Gastroesophageal sphincter (tissue), 4 donors: ENCODE measurements at places on chromosomes 11 and 22.

DNA sequence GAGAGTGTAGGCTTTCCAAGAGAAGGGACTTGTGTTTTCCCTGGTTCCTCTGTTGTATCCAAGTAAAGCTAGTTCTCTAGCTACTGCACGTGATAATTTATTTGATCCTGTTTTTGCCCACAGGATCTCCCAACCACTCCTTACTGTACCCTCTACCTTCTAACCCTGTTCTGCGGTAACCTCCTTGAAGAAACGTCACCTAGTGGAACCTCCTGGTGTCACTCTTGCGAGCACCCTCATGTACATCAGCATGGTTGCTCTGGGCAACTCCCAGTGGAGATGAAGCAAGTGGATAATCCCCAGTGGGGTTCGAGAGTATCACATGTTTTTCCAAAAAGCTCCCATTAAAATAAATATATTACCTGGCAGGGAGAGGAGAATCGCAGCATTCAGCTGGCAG lies 108.9 kb upstream of the CLMP start:
- no peak for ATAC-seq

DNA sequence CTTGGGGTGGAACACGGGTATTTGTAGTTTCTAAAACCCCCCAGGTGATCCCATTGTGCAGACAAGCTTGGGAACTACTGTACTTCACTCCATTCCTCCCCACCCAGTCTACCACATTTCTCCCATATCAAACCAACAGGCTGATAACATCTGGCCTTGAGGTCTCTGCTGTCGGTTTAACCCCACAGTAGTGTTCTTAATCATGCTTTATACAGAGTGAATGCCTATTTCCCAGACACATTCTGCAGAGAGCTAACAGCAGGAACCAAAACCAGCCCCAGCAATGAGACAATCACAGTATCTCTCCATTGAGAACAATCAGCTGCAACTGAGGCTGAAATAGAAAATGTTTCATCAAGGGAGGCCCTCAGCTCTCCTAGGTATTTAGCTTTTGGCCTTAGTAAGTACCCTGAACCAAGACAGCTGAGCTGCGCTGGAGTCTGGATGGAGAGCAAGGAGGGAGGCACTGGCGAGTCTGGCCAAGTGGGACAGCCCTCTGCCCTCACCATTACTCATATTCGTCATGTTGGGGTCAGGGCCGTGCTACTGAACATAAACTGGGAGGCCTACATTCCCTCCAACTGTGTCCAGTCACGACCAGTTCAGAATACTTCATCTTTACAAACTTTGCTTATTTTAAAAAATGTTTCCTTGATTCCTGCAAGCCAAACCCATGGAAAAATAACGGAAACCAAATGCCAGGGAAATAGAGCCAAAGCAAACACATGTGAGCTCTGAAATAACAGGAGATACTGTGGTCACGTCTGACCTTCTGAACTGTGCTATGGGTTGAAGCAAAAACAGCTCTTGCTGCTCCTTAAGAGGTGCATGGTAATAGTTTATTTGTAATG lies 81.0 kb downstream of the CCDC34 start:
- ATAC-seq: peak; percentile 74

DNA sequence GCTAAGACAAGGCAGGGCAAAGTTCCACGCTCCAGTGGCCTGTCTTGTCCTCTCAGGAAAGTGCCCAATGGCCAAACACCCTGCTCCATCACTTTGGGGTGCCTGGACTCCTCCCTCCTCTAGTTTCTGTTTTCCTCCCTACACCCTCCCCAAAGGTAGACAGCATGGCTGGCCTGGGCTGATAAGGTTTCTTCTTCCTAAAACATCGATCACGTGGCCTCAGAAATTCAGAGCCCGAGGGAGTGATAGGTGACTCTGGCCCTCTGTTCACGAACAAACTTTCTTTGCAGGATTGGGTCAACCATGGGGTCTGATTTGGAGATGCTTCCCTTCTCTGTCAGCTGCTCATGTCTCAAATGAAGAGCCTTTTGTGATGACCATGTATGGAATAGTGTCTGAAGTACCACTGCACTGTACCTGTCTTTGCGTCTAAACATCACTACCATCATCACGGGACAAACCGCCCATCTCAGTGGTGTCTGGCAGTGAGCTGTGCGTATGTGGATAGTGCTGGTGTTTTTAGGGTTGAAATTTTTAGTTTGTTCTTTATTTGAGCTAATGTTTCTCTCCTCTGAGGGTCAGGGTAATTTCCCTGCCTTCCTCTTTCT lies 6.1 kb downstream of the MICAL2 start:
- no peak for ATAC-seq

DNA sequence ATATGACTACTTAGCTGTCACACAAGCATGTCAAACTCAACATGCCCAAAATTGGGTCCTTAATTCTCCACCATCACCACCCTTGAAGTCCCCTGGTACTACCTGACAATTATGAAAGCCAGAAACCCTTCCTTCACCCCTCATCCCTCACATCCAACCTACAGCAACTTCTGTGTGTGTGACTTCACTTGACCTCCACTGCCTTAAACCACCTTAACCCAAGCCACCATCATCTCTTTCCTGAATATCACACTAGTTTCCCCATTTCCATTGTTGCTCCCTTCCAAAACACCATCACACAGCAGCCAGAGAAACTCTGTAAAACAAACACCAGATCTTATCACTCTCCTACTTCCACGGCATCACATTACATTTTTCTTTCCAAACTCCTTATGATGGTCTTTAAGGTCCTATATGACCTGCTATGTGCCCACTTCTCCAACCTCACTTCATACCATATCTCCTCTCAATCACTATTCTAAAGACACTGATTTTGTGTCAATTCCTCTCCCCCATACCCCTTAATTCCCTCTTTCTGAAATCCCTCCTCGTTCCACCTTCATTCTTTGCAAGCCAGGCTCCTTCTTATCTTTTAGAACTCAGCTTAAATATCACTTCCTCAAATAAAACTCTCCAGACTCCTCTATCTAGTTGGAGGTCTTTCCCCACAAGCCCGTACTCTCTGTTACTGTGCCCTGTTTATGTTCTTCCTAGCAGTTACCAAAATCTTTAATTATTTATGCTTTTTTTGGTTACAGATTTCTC lies 124.9 kb downstream of the RBFOX2 start:
- no peak for ATAC-seq

DNA sequence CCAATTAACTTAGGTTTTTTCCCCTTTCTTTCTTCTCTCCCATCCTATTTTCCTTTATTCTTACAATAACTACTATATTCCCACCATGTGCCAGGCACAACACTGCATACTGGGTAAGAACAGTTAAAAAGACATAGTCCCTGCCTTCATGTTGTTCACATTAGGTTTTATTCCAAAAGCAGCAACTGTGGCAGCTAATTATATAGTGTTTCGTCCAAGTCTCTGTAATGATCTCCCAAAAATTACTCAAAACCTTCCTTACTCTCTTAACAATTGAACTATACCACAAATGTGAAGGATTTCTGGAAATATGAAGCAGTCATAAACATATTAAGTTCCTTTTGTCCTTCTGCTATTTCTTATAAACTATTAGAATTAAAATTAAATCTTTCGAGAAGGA lies 184.1 kb upstream of the C11orf58 start:
- no peak for ATAC-seq

DNA sequence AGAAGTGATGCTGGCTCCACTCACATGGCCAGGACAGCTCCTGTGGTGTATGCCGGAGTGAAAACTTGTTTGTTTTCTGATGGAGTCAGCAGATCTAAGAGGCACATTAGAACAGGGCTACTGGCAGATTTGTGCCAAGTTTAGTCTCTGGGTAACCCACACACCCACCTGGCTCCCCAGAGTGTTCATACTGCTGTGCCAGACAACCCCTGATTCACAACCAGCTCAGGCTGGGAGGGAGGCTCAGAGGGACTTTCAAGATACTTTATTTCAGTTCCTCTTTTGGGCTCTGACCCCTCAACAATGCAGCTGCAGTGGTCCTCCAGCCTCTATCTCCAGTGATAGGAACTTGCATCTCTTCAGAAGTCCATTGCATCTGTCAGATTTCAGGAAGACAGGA lies 8.5 kb downstream of the NTM start:
- no peak for ATAC-seq

DNA sequence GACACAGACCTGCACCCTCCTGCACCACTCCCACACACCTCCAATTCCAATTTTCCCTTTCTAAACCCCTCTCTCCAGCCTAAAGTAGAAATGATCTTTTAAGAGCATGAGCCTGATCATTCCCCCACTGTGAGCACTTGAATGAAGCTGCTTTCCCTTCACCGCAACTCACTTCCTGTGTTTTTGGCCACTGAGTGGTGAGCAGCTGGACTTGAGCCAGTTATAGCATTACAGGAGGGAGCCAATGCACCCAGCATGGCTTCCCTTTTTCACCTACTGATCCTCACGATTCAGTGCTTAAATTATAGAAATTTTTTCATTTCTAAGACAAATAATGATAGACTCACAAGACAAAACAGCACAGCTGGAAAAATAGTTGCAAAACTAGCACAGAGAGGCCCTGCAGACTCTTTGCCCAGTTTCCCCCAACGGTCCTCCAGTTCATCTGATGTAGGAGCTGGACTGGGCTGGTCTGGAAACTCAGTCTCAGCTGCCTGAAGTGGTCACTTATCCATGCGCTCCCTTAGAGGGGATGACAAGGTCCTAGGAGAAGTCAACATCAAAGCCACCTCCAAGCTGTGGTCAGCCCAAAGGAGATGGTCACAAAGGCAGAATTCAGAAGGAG lies 9.7 kb upstream of the APOL4 start:
- no peak for ATAC-seq

DNA sequence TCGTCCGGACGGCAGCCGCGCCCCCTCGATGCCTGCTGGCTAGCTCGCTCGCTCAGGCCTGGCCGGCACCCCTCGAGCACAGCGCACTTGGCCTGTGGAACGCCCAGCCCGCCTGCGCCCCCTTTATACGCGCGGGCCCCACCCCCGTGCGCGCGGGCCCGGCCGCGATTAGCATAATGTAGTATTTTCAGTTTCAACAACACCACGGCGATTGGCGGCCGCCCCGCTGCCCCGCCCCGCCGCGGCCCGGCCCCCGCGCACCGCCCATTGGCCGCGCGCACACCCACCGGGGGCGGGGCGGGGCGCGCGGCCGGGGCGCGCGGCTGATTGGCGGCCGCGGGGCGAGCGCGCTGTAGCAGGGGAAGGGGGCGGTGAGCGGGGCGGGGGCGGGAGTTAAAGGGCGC lies at the start of gene CDKN1C:
Gene CDKN1C, minus strand, starts transcription at position 98 of the 404 bp plus-strand sequence. CDS start 319 bp downstream, outside the sequence.
- ATAC-seq: peak; percentile 83

- no peak for ATAC-seq
These were observed 934 bp upstream of the TMEM132A start for GRCh38 chr11:60923326-60923725.

DNA sequence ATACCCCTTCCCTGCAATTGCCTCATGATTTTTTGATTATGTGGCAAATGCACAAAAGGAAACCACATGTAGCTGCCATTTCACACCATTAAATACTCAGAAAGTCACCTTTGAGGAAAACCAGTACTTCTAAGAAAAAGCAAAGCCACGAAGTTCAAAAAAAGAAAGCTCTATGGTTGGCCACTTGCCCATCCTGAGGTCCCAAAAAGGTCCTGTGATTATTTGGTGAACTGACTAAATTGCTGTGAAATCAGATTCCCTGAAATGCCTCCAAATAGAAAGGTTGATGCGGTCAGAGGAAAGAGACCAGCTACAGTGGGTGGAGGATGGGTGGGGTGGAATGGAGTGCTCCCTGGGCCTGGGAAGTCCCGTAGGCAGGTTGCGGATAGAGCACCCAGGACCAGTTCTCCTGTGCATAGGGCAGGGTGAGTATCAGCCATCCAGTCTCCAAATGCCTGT lies 26.9 kb downstream of the MRPL16 start:
- no peak for ATAC-seq

DNA sequence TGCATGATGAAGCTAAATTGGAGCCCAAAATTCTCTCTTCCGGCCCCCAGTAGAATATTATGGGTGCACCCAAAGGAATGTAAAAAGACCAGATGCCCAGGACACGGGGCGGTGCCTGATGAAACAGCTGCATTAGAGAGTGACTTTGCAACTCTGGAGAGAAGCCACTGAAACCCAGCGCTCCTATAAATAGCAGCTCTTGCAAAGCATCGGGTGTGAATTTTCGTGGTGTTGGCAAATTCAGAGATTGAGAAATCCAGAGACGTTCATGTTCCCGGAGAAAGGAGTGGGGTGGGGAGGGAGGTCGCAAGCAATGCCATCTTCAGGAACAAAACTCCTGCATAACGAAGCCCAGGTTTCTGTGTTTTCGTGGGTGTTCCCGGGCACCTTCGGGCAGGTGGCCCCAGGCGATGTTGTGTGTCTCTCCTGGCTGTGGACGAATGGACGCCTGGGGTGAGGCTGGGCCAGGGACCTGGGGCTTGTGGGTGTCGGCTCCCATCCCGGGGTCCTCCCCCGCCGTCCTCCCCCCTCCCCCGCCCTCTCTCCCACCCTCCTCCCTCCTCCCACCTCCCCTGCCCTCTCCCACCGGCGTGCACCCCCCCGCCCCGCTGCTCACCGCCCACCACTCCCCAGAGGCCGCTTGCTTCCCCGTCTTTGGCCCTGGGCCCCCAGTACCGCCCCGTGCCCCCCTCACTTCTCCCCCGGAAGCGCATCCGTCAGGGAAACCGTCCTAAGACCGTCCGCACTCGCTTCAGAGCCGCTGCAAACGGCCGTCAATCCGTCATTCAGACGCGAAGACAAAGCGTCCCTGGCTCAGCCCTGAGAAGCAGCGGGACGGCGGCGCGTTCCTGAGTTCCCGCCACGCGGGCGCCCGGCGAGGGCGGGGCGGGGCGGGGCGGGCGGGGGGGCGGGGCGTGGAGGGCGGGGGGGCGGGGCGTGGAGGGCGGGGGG lies 26.7 kb upstream of the TOLLIP start:
- ATAC-seq: peak; percentile 86

DNA sequence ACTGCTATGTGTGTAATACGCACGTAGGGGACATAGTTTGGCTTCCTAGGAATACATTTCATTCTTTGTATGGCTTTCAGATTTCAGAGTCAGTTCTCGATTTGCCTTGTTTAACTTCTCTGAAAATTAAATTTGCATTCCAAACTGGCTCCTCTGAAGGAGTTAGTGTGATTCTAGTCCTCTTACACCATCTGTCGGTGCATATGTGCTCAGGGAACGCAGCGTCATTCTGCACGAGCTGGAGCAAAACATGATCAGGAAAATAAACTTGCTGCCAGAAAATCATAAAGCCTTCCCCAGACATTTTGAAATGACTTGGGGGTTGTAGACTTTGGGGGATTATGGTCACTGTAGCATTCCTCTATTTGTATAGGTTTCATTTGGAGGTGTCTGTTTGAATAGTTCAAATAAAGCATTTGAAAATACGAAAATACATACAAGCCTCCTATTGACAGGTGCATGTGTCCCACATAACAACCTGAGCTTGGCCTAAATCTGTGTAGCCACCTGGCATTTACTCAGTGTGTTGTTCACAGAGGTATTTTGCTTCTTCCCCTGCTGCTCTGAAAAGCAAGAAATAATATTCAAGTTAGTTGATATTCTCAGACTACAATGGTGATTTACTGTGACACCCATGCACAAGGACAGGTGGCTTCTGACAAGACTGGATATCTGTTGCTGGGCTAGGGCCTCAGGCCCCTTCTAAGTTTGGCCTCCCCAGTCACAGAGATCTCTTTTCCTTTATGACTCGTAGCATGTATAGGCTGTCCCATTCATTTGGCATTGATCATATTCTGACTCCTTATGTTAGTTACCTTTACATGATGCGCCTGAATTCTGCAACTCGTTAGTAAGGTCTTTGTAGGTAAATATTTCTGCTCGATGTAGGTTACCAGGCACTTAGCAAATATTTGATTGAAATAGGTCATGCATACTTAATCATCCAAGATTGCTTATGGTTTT lies 81.6 kb upstream of the SORL1-AS1 start:
- no peak for ATAC-seq

- no peak for ATAC-seq
These were observed 19.4 kb downstream of the EHF start for GRCh38 chr11:34640050-34640923.

- ATAC-seq: no peak
These were observed 3.4 kb downstream of the IRF7 start for GRCh38 chr11:612201-612960.

- ATAC-seq: no peak
These were observed 6.1 kb downstream of the PRR14L start for GRCh38 chr22:31743871-31744270.
